ENCODE measurements at places on chromosomes 3 and 15. TPM values are rescaled to one million over a fixed set of nuclear protein-coding genes. Genes with fewer than 3 reads are reported as not detected.

- no peaks in the 10 kb centered on the region for H3K4me1 ChIP-seq
- no peak for DNase-seq
- no peak overlapping the region for H3K4me3 ChIP-seq
- peaks cover 27% of the 10 kb centered on the region for H3K27me3 ChIP-seq
Measured at GRCh38 chr3:10813425-10813824, 2.6 kb upstream of the SLC6A11 start.

GRCh38 chr15:40257656-40258450 lies 19.0 kb downstream of the PAK6 start:
- H3K4me1 ChIP-seq = peaks cover 13% of the 10 kb centered on the region
- H3K4me3 ChIP-seq = no peak overlapping the region
- no peaks in the 10 kb centered on the region for H3K36me3 ChIP-seq
- DNase-seq = no peak
- peaks cover 32% of the 10 kb centered on the region for H3K27me3 ChIP-seq

- H3K27ac ChIP-seq = no peak overlapping the region
- H3K4me1 ChIP-seq = peaks cover 8% of the 10 kb centered on the region
- DNase-seq = no peak
- no peaks in the 10 kb centered on the region for H3K36me3 ChIP-seq
Measured at GRCh38 chr15:39458131-39458530, 122.7 kb upstream of the THBS1 start.

DNA sequence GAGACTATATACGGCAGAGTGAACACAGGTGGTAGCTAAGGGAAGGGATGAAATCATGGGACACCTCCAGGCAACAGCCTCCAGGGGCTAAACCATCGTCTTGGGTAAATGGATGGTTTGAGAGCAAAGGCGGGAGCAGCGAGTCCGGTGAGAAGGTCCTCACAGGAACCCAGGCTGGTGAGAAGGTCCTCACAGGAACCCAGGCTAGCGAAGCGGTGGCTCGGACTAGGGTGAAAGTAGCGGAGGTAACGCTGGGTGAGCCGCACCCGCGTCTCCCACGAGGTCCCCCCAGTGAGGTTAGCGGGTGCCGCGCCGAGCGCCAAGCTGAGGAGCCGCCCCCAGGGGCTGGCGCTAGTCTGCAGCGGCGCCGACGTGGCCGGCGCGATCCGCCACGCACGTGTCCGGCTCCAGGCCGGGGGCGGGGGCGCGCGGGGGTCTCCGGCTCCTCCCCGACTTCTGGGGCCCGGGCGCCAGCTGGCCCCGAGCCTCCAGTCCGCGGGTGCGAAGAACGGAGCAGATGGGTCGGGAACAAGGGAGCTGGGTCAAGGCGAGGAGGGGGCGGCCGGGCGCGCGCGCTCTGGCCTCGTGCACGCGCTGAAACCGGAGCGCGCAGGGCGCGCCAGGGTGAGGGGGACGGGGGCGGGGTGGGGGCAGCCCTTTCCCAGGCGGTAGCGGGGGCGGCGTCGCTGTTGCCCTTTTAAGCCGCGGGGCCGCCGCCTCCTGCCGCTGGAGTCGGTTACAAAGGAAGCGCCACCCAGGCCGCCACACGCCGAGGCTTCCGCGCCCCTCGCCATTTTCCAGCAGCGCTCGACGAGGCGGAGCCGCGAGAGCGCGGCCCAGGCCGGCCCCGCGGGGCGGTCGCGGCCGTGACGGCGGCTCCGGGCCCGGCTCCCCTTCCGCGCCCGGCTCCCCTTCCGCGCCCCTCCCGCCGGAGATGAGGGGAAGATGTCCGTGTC lies at the start of gene UBE2Q2:
Gene UBE2Q2 (plus strand): TSS at position 726 of the 956 bp plus-strand sequence. CDS start 220 bp downstream, at position 946.
- peaks cover 35% of the 10 kb centered on the region for H3K4me1 ChIP-seq
- peak within 1 kb of the TSS; percentile 94 for H3K4me3 ChIP-seq
- H3K27me3 ChIP-seq = peaks cover 21% of the 10 kb centered on the region
- peaks cover 23% of the 10 kb centered on the region for H3K36me3 ChIP-seq
- peak; percentile 82 for DNase-seq

DNA sequence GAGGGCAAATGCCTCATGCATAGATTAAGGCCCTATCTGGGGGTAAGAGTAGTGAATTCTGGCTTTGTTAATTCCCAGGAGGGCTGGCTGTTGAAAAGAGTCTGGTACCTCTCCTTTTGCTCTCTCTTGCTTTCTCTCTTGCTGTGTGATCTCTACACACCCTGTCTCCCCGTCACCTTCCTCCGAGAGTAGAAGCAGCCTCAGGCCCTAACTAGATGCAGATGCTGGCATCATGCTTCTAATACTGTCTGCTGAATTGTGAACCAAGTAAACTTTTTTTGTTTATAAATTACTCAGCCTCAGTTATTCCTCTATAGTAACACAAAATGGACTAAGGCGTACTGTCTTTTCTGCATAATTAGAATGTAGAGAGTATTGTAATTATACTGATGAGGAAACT lies 908.1 kb downstream of the DIPK2A start:
- no peaks in the 10 kb centered on the region for H3K36me3 ChIP-seq
- no peak for DNase-seq
- H3K27ac ChIP-seq = no peak overlapping the region
- H3K27me3 ChIP-seq = no peaks in the 10 kb centered on the region
- no peaks in the 10 kb centered on the region for H3K4me1 ChIP-seq
- H3K4me3 ChIP-seq = no peak overlapping the region

GRCh38 chr3:45966950-45967640 lies 23.8 kb downstream of the CXCR6 start:
- no peak overlapping the region for H3K4me3 ChIP-seq
- peaks cover 95% of the 10 kb centered on the region for H3K4me1 ChIP-seq
- no peaks in the 10 kb centered on the region for H3K27me3 ChIP-seq
- DNase-seq = no peak

- peaks cover 3% of the 10 kb centered on the region for H3K36me3 ChIP-seq
- no peak overlapping the region for H3K27ac ChIP-seq
- no peaks in the 10 kb centered on the region for H3K27me3 ChIP-seq
- H3K4me1 ChIP-seq = no peaks in the 10 kb centered on the region
Measured at GRCh38 chr15:98840053-98840452, 167.5 kb downstream of the PGPEP1L start.

DNA sequence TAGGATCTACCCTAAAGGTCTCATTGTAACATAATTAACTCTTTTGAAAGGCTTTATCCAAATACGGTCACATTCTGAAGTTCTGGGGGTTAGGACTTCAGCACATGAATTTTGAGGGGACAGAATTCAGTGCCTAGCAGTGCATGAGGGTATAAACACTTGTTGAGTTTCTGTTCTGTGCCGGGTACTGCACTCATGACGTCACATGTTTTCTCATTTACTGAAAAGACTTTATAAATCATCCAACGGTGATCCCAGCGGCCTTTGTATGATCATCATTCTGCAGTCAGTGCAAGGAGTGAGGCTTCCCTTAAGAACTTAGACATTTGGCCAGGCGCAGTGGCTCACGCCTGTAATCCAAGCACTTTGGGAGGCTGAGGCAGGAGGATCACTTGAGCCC lies 25.1 kb downstream of the SV2B start:
- peaks cover 29% of the 10 kb centered on the region for H3K27me3 ChIP-seq
- H3K27ac ChIP-seq = no peak overlapping the region
- H3K4me3 ChIP-seq = no peak overlapping the region
- DNase-seq = no peak
- H3K36me3 ChIP-seq = no peaks in the 10 kb centered on the region
- no peaks in the 10 kb centered on the region for H3K4me1 ChIP-seq

GRCh38 chr15:39236375-39236774 lies 344.5 kb upstream of the THBS1 start:
- DNase-seq = no peak
- H3K27ac ChIP-seq = no peak overlapping the region
- H3K4me1 ChIP-seq = peaks cover 3% of the 10 kb centered on the region
- H3K27me3 ChIP-seq = peaks cover 8% of the 10 kb centered on the region

DNA sequence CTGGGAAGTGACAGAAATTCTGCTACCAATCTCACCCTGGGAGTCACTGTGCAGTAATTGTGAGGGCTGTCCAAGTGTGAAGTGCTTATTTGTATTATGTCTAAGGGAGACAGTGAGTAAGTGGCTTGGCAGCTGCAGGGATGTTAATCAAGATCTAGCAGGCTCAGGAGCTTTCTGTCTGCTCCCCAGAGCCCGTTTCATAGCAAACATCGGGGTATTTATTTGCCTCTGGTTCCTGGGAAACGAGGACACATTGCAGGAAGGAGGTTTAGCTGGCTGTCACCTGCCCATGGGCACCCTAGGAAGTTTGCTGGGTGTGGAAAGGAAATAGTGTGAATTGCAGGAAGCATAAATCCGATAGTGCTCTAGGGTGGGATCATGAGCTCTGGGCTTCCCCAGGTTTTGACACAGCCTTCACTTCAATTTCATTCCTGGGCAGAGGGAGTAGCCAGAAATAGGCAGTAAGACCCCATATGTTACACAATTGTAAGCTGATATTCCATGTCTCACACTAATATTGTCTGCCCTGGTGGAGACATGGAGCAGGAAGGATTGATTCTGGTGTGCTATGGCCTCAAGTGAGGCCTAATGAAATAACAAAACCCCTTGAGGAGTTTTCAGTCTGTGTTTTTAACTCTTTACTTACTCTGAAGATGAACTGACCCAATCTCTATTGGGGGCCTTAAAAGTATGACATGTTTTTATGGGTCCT lies 74.1 kb upstream of the MITF start:
- H3K4me1 ChIP-seq = no peaks in the 10 kb centered on the region
- no peak overlapping the region for H3K27ac ChIP-seq
- DNase-seq = no peak
- no peak overlapping the region for H3K4me3 ChIP-seq
- no peaks in the 10 kb centered on the region for H3K27me3 ChIP-seq

DNA sequence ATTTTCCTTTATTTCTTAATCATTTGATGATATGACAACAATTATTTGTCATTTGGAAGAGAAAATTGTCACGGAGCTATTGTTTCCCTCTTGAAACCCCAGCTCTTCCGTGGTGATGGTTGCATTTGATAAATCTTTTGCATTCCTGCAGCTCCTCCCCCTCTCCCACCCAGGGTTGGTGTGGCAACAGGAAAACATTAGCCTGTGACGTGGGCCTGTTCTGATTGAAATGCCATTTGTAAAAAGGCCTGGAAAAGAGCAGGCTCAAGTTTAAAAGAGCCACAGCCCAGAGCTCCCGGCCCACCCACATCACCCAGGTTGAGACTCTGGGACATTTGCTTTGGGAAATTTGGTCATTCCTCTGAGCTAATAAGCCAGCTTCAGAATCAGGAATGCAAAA lies 282.5 kb downstream of the RPLP1 start:
- H3K27ac ChIP-seq = no peak overlapping the region
- DNase-seq = no peak
- peaks cover 48% of the 10 kb centered on the region for H3K27me3 ChIP-seq
- H3K4me1 ChIP-seq = no peaks in the 10 kb centered on the region
- no peak overlapping the region for H3K4me3 ChIP-seq
- no peaks in the 10 kb centered on the region for H3K36me3 ChIP-seq

DNA sequence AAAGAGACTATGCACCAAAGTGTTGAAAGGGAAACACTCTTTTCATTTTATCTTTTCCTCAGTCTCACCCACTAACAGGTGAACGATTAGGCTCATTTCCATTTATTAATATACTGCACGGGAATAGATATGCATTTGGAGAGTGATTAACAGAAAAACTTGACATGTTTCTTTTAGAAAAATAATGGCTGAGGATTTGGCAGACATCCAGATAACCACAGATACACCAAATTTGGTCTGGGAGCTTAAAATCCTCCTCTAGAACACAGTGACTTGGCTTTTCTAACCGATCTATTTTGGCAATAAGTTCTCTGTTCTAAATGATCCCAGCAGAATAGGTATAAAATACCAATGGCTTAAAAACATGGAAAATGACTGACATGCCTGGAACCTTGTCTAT lies 459.3 kb upstream of the SGO1 start:
- H3K4me3 ChIP-seq = no peak overlapping the region
- H3K4me1 ChIP-seq = no peaks in the 10 kb centered on the region
- H3K27me3 ChIP-seq = no peaks in the 10 kb centered on the region
- no peaks in the 10 kb centered on the region for H3K36me3 ChIP-seq
- no peak for DNase-seq
- H3K27ac ChIP-seq = no peak overlapping the region

DNA sequence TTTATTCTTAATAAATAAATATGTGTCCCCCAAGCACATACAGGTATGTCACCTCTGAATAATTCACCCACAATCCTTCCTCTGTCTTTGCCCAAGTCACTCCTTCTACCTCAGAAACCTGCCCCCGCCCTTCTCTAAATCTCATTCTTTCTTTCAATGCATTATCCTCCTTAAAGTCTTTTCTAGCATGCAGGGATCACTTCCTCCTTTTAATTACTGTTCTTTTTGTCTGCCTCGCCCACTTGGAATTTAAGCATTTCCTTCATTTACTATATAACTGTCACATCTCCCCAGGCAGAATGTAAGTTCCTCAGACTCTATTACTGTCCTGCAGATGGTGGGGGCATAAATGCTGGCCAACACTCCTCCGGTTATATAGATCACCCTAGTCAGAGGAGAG lies 7.8 kb downstream of the CCDC80 start:
- no peaks in the 10 kb centered on the region for H3K36me3 ChIP-seq
- H3K27ac ChIP-seq = no peak overlapping the region
- no peak for DNase-seq
- H3K27me3 ChIP-seq = peaks cover 2% of the 10 kb centered on the region
- H3K4me3 ChIP-seq = no peak overlapping the region
- peaks cover 19% of the 10 kb centered on the region for H3K4me1 ChIP-seq

GRCh38 chr15:26453914-26454313 lies 319.0 kb downstream of the GABRB3 start:
- no peak overlapping the region for H3K27ac ChIP-seq
- no peak for DNase-seq
- H3K4me3 ChIP-seq = no peak overlapping the region
- no peaks in the 10 kb centered on the region for H3K36me3 ChIP-seq

- H3K4me1 ChIP-seq = no peaks in the 10 kb centered on the region
- H3K36me3 ChIP-seq = no peaks in the 10 kb centered on the region
- H3K4me3 ChIP-seq = no peak overlapping the region
- H3K27ac ChIP-seq = no peak overlapping the region
- H3K27me3 ChIP-seq = no peaks in the 10 kb centered on the region
Measured at GRCh38 chr3:22748453-22749045, 454.6 kb upstream of the UBE2E2 start.

- H3K27ac ChIP-seq = no peak overlapping the region
- H3K36me3 ChIP-seq = no peaks in the 10 kb centered on the region
- H3K4me3 ChIP-seq = no peak overlapping the region
- DNase-seq = no peak
Measured at GRCh38 chr15:96958721-96959120, 628.2 kb downstream of the NR2F2 start.

GRCh38 chr3:110974902-110975301 lies 96.7 kb upstream of the NECTIN3 start:
- H3K4me1 ChIP-seq = peaks cover 8% of the 10 kb centered on the region
- H3K27ac ChIP-seq = no peak overlapping the region
- H3K36me3 ChIP-seq = no peaks in the 10 kb centered on the region
- DNase-seq = no peak

DNA sequence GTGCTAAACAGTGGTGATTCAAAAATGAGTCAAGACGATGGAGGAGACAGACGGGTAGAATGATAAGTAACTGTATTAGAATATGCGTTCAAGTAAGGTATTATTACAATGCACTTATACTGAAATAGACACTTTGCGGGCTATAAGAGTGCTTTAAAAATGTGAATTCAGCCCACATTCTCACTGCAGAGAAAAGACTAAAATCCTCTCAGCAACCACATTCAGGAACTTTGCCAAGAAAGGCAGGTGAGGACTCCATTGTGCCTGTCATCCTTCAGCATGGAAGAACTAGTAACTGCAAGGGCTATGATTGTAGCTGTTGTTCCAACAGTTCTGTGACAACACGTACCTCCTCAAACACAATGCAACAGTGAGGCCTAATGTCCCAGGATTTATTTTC lies 272.0 kb downstream of the RORA start:
- no peak overlapping the region for H3K4me3 ChIP-seq
- no peaks in the 10 kb centered on the region for H3K36me3 ChIP-seq
- no peaks in the 10 kb centered on the region for H3K4me1 ChIP-seq
- peaks cover 3% of the 10 kb centered on the region for H3K27me3 ChIP-seq

The PHLDB2 gene
- 4.8 TPM for total RNA-seq

The ONECUT1 gene
- total RNA-seq = not detected

The RPL14 gene
- total RNA-seq = 2,066 TPM

The LOXL1 gene
- 1.8 TPM for total RNA-seq
